CMK (cell line): ENCODE measurements at places on chromosomes 5 and 9.

- no peak for DNase-seq
Measured at GRCh38 chr5:174903172-174903732, 178.9 kb downstream of the MSX2 start.

DNA sequence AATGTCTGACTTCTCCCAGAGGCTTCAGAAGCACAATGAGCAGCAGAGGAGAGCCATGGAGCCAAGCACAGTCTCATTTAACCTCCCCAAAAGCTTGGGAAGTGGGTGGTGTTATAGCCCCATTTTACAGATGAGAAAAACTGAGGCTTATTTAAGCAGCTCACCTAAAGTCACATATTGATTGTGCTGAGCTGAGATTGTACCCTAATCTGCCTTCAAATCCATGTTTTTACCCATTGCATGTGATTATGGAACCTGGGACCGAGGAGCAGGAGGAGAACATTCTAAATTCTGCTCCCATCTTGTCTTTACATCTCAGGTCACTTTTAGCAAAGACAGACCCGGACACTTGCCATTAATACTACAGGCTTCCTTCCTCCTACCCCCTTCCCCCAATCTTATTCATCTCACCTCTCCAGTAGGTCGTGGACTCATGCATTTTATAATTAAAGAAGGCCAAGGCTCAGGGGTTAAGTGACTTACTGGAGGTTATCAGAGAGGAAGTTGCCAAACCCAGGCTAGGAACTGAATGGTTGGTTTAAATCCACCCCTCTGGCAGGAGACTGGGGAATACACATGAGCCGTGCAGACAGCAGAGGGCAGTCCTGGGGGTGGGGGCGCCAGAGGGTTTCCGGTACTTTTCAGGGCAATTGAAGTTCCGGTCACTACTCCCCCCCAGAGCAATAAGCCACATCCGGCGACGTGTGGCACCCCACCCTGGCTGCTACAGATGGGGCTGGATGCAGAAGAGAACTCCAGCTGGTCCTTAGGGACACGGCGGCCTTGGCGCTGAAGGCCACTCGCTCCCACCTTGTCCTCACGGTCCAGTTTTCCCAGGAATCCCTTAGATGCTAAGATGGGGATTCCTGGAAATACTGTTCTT lies 51.0 kb upstream of the IL17B start:
- peak; percentile 86 for DNase-seq

GRCh38 chr9:91371894-91372293 lies 10.2 kb upstream of the AUH start:
- no peak for DNase-seq

DNA sequence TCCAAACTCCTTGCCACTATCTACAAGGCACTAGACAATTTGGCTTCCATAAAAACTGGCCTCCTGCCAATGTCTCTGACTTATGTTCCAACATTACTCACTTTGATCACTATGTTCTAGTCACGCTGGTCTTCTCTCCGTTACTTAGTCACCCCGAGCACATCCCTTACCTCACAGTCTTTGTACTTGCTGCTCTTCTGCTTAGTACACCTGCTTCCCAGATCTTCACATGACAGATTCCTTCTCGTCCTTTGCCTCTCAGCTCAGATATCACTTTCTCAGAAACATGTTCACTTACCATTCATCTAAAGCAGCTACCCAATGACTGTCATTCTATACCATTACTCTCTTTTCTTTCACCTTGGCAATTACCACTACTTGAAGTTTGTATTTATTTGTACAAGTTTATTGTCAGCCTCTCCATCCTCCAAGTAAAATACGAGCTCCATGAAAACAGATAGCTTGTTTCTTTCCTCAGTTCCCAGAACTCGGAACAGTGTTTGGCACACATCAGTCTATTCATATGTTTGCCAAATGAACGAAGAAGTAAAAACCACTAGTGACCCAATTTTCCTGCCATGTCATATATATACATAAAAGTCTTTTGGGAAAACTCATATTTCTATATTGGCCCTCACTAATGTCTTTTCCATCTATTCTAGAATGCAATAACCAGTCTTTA lies 5.9 kb upstream of the SLC22A5 start:
- DNase-seq = no peak

DNA sequence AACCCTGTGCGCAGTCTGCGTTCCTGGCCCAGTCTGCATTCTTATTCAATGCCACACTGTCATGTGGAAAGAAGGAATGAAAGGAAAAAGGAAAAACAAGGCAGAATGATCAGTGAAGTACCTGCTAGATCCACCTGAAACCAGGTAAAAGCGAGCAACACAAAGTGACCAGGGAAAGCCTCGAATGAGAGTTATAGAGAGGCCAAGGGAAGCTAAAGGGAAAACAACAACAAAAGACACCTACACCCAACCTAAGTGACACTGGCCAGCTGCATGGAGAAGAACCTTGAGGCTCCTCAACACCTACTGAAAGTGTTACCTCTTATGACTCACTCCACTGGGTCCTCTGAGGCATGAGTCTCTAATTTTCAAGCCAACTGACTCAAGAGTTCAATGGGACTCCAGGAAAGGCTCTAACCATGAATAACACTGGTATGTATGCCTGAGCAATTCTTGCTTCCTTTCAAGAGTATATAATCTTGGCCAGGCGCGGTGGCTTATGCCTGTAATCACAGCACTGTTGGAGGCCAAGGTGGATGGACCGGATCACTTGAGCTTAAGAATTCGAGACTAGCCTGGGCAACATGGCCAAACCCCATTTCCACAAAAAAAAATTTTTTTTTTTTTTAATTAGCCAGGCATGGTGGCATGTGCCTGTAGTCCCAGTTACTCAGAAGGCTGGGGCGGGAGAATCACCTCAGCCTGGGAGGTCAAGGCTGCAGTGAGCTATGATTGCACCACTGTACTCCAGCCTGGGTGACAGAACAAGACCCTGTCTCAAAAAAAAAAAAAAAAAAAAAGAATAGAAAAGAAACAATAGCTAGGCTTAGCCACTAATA lies 29.0 kb downstream of the MTMR12 start:
- DNase-seq = no peak

- DNase-seq = peak; percentile 74
Measured at GRCh38 chr9:97293207-97293721, 14.2 kb upstream of the CCDC180 start.

GRCh38 chr5:154481584-154482381 lies 3.8 kb upstream of the HAND1 start:
- no peak for DNase-seq

GRCh38 chr9:134630861-134631260 lies 10.7 kb upstream of the COL5A1 start:
- no peak for DNase-seq

DNA sequence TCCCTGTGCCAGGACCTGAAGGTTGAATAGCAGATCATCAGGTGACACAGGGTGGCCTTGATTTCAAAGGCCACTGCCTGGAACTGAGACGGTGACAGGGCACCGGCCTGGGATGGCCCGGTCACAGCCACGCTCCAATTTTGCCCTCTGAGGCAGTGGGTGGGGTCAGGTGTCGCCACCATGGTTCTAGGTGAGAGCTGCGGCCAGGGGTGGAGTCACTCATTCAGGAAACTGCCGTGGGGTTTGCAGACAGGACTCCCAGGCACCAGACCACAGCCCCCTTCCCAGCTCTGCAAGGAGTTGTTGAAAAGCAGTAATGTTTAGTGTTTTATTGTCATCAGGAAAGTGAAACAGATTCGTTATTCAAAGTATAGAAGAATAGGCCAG lies 17.3 kb upstream of the RNU6ATAC start:
- no peak for DNase-seq

- no peak for DNase-seq
Measured at GRCh38 chr5:75365740-75366139, 28.7 kb downstream of the HMGCR start.

DNA sequence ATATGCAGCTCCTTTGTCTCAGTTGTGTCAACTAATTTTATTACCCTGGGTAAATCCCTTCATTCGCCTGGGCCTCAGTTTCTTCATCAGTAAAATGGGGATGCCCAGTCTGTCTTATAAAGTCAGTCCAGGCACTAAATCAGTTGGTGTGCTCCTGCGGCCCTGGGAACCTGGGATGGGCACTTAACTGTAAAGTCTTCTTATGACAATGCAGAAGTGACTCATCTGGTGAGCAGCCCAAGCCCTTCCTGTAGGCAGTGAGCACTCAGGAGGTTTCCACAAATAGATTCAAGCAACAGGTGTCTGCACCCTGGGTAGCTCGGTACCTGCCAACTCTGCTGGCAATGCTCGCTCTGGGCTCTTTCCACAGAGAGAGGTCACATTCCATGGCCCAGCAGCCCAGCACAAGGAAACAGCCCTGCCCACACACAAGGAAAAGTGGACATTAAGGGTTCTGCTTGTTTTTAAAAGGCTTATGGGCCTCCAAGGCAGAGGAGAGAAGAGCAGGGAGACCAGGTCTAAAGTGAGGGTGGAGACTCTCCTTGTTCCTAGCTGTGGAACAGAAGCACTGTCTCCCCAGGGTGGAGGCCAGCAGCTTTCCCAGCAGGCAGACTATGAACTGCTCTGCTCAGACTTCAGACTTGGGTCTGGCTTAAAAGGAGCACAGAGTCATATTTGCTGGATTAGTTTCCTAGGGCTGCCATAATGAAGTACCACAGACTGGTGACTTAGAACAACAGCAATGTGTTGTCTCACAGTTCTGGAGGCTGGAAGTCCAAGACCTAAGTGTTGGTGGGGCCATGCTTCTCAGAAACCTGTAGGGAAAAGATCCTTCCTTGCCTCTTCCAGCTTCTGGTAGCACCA lies 89.7 kb upstream of the ADRA1B start:
- DNase-seq = no peak

GRCh38 chr5:5711112-5711511 lies 288.6 kb downstream of the ICE1 start:
- no peak for DNase-seq

GRCh38 chr5:58687079-58687478 lies 104.2 kb downstream of the RAB3C start:
- no peak for DNase-seq

DNA sequence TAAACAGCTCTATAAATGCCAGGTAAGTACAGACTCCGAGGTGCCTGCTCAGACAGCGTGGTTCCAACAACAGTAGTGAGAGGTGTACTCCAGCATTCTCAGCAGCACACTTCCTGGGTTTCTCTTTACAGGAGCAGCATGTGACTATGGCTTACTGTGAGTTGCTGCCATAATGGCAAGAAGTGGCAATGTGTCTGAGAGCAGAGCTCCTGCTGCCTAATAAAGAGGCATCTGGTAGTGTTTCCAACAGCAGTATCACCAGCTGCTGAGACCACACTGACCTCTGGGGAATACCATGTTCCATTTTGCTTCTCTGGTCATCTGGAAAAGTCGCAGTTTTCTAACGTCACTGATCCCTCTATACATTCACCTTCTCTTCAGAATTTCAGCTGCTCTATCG lies 398.2 kb downstream of the SLCO4C1 start:
- DNase-seq = no peak

GRCh38 chr9:34612788-34613390 lies 992 bp upstream of the RPP25L start:
- peak; percentile 58 for DNase-seq

GRCh38 chr5:176646707-176647029 lies 616 bp upstream of the TSPAN17 start:
- DNase-seq = no peak

GRCh38 chr5:100788417-100788816 lies 114.7 kb downstream of the ST8SIA4 start:
- DNase-seq = no peak

GRCh38 chr5:143564417-143564816 lies 160.9 kb upstream of the NR3C1 start:
- no peak for DNase-seq

DNA sequence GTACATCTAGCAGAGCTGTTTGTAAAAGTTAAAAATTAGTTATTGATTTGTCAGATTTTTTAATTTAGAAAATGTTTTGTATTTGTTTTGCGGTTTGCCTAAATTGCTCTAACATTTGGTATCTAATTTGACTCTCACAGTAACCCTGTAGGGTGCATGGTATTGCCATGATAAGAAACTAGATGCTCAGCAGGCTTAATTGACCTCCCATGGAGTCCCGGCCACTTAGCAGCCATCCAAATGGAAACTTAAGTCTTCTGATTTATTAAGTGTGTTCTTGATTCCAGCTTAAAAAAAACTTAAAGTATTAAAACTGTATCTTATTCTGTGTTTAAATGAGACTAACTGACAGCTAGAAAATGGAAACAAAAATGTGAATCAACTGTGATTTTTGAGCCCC lies 54.5 kb downstream of the CAST start:
- no peak for DNase-seq

DNA sequence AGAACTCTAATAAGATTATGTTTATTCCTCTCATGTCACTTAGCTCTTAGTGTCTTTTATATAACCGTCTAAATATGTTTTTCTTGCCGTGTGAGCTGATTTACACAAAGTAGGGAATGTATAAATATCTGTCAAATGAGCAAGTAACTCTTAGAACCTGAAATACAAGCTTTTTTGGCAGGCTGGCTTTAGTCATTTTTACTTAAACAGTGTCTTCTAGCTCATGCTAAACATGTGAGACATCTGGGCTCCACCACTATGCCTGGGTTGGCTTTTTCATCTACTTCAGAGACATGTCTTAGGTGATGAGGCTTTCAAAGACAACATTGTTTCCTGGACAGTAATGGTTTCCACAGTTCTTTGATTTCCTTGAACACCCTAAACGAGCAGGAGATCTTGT lies 137.2 kb upstream of the ZNF608 start:
- no peak for DNase-seq

DNA sequence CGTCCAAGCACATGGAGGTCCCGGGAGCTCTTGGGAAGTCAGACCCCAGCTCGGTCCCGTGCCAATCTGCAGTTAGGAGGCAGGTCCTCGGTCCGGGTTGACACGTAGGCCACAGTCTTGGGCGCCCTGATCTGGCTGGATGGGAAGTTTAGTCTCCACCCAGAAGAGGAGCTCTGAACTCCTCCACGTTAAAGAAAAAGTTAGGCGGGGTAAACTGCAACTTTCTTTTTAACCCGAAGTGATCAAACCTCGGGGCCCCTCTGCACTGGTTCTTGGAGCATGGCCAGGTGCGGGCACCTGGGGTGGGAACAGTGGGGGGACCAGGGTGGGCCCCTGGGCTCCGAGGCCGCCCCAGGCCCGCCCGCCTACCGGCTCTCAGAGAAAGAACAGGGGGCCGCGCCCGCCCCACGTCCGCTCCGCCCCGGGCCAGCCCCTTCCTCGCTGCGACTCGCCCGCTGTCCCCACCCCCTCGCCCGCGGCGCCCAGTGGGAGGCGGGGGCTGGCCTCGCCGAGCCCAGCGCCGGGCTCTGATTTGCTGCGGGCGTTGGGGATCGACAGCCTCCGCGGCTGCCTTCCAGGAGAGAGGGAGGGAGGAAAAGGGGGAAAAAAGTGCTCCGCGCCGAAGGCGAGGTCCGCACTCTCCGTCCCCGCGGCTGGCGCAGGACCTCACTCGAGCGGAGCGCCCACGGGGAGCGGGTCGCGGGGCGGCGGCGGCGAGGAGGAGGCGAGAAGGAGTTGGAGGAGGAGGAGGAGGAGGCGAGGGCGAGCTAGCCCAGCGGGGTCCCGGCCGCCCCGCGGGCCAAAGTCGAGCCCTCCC lies at the start of gene COL5A1:
TSS of gene COL5A1 (plus strand) at position 631 of the 817 bp plus-strand sequence. CDS start 385 bp downstream, outside the sequence.
- DNase-seq = no peak

- no peak for DNase-seq
Measured at GRCh38 chr5:52466113-52466512, 321.6 kb upstream of the ITGA1 start.
